ENCODE measurements at places on chromosomes 3 and 15.

- no peak for DNase-seq
These were observed 625.8 kb upstream of the BCHE start for GRCh38 chr3:166462891-166463470.

- DNase-seq = no peak
These were observed 221.8 kb downstream of the FEZF2 start for GRCh38 chr3:62151591-62151990.

- DNase-seq = no peak
These were observed 24.0 kb downstream of the AMOTL2 start for GRCh38 chr3:134350266-134350665.

DNA sequence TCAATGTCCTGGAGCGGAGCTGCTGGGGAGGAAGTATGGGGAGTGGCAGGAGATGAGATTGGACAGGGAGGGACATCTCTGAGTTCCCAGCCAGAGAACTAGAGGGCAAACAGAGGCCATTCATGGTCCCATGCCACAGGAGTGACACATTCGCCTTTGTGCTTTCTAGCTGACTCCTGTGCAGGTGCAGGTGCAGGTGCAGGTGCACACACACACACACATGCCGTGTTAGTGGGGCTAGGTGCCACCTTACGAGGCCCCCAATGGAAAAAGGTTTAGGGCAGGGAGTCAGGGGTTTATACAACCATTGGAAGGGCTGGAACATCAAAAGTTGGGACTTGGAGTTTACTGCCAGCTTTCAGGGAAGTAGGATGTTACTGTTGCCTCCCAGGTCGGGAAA lies 52.0 kb downstream of the TPRA1 start:
- no peak for DNase-seq

DNA sequence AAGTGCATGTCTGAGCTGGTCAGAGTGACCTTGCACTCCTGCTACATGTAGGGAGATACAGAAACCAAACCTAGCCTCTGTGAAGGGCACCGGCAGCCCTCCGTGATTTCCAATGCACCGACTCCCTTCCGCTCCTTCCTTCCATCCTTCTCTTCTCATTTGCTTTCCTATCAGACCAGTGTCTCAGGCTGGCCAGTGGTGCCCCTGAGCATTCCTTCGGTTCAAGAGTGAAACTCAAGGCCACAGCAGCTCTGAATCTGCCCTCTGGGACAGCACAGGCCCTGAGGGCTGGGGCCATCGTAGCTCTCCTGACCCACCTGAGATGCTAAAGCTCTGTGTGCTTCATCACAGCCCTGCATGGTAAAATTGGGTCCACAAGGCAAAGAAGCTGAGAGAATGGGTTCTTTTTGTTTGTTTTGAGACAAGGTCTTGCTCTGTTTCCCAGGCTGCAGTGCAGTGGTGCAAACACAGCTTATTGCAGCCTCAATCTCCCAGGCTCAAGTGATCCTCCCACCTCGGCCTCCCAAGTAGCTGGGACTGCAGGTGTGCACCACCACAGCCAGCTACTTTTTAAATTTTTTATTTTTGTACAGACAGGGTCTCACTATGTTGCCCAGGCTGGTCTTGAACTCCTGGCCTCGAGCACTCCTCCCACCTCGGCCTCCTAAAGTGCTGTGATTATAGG lies 2.3 kb upstream of the BMF start:
- DNase-seq = no peak

- DNase-seq = no peak
These were observed 164.6 kb downstream of the CHSY1 start for GRCh38 chr15:101087172-101087769.

DNA sequence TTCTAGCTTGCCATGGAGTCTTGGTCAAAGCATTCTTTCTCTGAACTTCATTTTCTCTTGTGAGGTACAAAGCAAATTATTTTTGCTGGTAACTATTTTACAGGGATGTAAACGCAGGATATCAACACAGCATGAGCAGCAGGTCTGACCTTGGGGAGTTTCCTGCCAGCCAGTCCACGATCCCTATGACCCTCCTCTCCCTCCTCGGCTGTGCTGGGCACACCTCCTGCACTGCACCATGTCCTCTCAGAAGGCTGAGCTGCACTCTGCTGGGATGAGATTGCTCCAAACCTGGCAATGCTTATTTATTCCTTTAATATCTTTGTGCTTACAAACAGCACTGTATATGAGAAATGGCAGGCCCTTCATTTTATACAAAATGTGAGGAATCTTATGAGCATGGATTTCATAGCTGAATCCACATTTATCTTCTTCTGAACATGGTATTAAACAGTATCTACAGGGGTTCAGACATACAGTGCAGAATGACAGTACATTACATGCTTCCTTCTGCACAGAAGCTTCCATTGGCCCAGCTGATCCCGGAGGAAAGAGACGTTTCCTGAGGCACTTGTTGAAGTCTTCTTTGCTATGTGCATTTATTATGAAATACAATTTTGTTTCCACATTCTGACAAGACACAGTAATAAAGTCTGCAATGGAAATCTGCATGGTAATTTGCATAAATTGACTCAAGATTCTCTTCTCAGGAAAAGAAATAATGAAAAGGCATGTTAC lies 41.2 kb downstream of the RAB6B start:
- no peak for DNase-seq

DNA sequence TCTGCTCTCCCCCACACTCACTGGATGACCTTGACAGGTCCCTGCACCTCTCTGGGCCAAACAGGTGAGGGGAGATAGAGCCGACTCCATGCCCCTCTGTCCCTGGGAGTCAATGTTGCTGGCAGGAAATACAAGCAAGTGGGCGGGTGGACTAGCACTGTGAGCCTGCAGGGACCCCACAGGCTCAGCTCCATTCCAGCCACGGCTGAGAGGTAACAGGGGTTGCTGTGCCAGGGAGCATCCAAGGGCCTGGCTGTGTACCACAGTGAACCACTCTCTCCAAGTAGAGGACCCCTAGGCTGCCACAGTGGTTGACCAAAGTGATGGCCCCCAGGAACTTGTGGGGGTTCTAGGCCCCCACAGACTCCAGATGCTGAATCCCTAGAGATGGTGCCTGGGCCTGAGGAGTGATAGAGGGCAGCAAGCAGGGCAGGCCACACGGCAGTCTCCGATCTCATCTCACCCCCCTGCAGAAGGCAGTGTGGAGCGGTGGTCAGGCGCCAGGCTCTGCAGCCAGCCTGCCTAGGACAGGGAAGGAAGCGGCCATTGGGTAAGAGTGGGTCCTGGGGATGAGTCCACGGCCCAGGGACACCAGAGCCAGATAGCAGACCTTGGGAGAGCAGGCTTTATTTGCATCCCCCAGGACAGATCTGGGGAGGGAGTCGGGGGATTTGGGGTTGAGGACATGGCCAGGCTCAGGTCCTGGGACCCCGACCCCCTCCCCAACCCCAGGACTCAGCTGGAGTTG lies 3.2 kb downstream of the TNNC1 start:
- no peak for DNase-seq

GRCh38 chr3:186532598-186533072 lies 11.5 kb downstream of the CRYGS start:
- DNase-seq = no peak

DNA sequence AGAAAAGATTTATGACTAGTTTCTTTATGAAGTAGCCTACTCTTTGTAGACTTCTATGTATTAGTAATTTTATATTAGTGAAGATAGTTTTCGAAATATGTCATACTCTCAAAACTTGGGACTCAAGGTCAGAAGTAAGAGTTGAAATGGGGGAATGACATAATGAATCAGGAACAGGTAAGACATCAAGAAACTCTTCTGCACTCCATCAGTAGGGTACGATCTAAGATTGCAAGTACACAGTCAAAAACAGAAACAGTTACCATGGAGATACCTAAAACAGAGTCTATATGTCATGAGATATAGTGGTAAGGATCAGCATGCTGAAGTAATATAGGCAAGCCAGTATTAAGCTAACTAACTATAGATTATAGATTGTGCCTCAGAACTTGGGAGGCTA lies 187.0 kb upstream of the MLF1 start:
- DNase-seq = no peak

Data from HS-5 (cell line).